ENCODE measurements at places on chromosomes 6 and 20.

DNA sequence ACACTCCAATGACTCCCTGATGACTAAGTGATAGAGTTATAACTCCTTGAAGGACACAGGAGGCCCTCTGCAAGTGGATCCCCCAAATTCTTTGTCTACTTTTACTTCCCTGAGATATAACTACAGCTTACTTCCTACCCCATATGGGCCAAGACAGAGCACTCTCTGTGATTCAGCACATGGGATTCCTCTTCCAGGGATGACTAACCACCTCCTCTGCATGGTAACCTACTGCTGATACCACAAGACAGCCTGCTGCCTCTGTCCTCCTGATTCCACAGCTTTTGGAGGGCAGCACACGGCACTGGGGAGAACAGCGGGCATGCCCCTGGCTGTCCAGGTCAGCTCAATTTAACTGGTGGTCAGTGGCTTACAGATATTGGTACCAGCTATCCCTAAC is 675.7 kb upstream of the AGPAT4 start:
- no peak for ATAC-seq
- H3K27ac ChIP-seq, result no peak overlapping the region
- no peak overlapping the region for H3K4me3 ChIP-seq
- H3K27me3 ChIP-seq, result no peaks in the 10 kb centered on the region
- H3K4me1 ChIP-seq, result no peaks in the 10 kb centered on the region

DNA sequence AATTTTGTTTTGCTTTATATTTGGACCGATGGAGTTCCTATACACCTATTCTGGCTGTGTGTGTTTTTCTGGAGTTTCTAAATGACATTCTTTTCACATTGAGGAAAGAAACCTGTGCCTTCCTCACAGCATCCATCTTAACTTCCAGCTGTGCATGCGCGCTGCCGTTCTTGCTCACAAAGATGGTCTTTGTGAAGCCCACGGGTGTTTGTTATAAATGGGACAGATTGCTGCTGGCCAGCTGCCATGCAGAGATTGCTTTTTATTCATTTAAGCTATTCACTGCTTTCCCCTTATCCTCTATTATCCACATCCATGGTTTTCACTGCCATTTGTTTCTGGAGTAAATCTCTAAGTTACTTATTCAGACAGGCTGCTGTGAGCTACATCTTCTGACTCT is 54.2 kb downstream of the SYNDIG1 start:
- H3K4me1 ChIP-seq, result no peaks in the 10 kb centered on the region
- no peak overlapping the region for H3K27ac ChIP-seq
- H3K4me3 ChIP-seq, result no peak overlapping the region

- no peaks in the 10 kb centered on the region for H3K36me3 ChIP-seq
- no peak for ATAC-seq
- no peaks in the 10 kb centered on the region for H3K4me1 ChIP-seq
- H3K4me3 ChIP-seq, result no peak overlapping the region
These were observed 135.5 kb downstream of the MMUT start for GRCh38 chr6:49327571-49327970.

- H3K4me1 ChIP-seq, result peaks cover 8% of the 10 kb centered on the region
- no peaks in the 10 kb centered on the region for H3K36me3 ChIP-seq
- ATAC-seq, result no peak
- H3K27ac ChIP-seq, result no peak overlapping the region
- H3K27me3 ChIP-seq, result no peaks in the 10 kb centered on the region
These were observed 23.7 kb upstream of the SIRT5 start for GRCh38 chr6:13550656-13551055.

- H3K27ac ChIP-seq, result no peak overlapping the region
- H3K27me3 ChIP-seq, result no peaks in the 10 kb centered on the region
- H3K4me1 ChIP-seq, result no peaks in the 10 kb centered on the region
- H3K4me3 ChIP-seq, result no peak overlapping the region
These were observed 88.3 kb upstream of the PAK5 start for GRCh38 chr20:9927224-9927623.

DNA sequence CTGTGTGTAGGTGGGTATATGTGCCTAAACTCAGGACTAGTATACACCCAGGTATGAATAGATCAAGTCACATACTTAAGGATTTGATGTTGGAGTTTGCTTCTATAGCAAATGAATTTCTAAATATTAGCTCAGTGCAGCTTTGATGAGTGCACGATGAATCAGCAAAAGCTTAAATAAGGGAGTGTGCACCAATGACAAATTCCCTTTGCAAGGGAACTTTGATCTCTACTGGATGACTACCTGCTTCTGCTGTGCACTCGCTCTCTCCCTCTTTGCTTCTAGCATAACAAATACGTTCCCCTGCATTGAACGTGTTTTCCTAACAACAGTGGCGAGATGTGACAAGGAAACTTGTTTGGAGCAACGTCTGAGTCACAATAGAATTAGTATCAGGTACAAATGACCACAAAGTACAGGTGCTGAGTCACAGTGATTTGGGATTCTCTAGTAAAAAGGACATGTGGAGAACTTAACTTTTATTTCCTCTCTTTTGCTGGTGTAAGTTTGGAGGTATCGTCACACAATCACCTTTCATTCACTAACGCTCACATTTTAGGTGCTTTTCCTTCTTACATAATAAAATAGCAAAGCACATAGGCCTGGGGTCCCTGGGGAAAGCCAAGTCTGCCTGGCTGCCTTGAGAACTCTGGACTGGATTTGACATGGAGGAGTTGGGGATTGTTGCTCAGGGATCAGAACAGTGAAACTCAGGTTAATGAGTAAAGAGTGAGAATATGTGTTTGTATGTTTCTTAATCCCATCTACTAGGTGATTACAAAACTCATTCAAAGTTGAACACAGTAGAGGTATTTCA is 49.7 kb downstream of the KLHL31 start:
- H3K4me3 ChIP-seq, result no peak overlapping the region
- peaks cover 25% of the 10 kb centered on the region for H3K27me3 ChIP-seq
- H3K27ac ChIP-seq, result peak overlapping the region; percentile 12
- peaks cover 16% of the 10 kb centered on the region for H3K4me1 ChIP-seq

- H3K4me1 ChIP-seq, result peaks cover 21% of the 10 kb centered on the region
- H3K36me3 ChIP-seq, result peaks cover 7% of the 10 kb centered on the region
- peak overlapping the region; percentile 16 for H3K27ac ChIP-seq
- H3K27me3 ChIP-seq, result no peaks in the 10 kb centered on the region
These were observed 255.1 kb downstream of the RNGTT start for GRCh38 chr6:88708197-88708744.

DNA sequence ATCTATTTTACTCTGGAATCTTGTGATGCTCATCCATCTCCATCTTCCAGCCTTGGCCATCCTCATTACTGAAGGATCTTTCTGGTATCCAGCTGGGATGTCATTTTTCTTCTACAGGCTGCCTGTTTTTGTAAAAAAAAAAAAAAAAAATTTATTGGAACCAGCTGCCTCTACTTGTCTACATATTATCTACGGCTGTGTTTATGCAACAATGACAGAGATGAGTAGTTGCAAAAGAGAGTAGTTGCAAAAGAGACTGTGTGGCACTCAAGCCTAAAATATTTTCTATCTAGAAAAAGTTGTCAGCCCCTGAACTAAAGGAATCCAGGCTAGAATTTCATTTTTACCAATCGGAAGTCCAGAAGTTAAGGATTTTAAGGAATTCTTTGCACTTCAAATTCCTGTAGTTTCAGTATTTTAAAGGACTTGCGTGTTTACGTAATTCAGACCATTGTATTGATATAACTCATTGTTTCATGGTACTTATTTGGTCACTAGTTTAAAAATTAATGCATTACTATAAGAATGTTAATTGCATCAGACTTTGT is 38.6 kb upstream of the PLCG1 start:
- ATAC-seq, result no peak
- no peak overlapping the region for H3K4me3 ChIP-seq
- H3K4me1 ChIP-seq, result no peaks in the 10 kb centered on the region
- H3K36me3 ChIP-seq, result peaks cover 55% of the 10 kb centered on the region
- no peaks in the 10 kb centered on the region for H3K27me3 ChIP-seq

GRCh38 chr6:35955970-35956369 is 35.1 kb upstream of the SRPK1 start:
- H3K27ac ChIP-seq, result no peak overlapping the region
- no peaks in the 10 kb centered on the region for H3K36me3 ChIP-seq
- H3K4me1 ChIP-seq, result no peaks in the 10 kb centered on the region
- H3K4me3 ChIP-seq, result no peak overlapping the region
- H3K27me3 ChIP-seq, result peaks cover 19% of the 10 kb centered on the region

- no peak overlapping the region for H3K27ac ChIP-seq
- ATAC-seq, result no peak
- no peaks in the 10 kb centered on the region for H3K4me1 ChIP-seq
- no peak overlapping the region for H3K4me3 ChIP-seq
These were observed 470.4 kb upstream of the SLC35B3 start for GRCh38 chr6:8905757-8906156.

GRCh38 chr6:23454080-23454976 is 671.7 kb upstream of the NRSN1 start:
- H3K27me3 ChIP-seq, result no peaks in the 10 kb centered on the region
- H3K4me1 ChIP-seq, result no peaks in the 10 kb centered on the region
- H3K27ac ChIP-seq, result no peak overlapping the region
- no peak overlapping the region for H3K4me3 ChIP-seq
- H3K36me3 ChIP-seq, result no peaks in the 10 kb centered on the region
- ATAC-seq, result no peak

DNA sequence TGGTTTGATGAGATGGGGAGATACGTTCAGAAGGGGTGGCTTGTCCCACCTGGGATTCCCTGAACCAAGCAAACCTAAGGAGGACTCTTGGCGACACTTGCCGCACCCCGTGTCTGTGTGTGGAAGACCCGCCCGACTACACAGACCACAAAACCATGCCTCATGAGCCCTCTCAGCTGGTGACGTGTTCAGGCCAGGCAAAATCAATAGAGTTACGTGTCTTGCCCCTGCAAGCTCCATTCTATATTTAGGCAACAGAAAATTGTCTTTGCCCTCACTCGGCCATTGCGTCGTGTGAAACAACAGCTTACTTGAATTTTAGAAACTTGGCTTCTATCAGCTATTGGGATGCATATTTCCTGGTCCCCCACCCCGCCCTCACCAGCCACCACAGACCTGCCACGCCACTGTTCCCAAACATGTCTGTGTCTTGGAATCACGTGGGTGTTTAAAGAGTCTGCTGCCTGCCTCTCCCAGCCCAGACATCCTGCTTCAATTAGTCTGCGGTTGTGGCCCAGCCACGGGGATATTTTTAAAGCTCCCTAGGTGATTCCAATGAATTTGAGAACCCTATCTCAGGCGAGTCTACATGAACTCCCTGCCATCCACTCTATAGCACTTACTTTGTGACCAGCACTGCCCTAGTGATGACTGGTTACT is 279.2 kb upstream of the EXOC2 start:
- ATAC-seq, result no peak
- no peak overlapping the region for H3K4me3 ChIP-seq
- H3K4me1 ChIP-seq, result no peaks in the 10 kb centered on the region
- peaks cover 10% of the 10 kb centered on the region for H3K27me3 ChIP-seq
- H3K27ac ChIP-seq, result no peak overlapping the region

DNA sequence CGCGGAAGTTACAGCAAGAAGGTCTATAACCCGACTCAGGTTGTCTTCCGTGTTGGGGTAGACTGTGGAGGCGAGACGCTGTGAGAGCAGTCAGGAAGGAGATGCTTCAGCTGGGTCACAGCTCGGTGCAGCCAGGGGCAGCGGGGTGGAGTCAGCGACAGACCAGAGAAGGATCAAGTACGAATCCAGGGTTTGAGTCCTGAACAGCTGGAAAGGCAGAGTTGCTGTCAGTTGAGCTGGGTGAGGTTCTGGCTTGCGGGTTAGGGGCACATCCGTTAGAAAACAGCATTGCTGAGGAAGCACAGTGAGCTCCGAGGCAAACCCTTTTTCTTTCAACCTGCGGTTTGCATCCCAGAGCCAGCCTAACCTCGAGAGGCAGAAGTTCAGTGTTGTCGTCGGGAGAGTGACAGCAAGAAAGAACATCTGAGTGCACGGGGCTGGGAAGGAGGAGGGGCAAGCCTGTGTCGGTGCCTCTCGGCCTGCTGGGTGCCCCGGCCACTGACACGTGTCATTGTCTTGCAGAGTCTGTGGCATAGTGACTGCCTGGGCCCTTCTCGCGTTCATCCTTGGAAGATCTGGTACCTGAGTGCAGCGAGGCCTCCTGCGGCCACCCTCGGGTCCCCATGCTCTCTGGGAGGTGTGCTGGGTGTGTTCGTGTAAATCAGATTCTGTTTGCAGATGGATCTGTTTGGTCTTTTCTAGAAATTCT is 20.0 kb downstream of the PNLDC1 start:
- H3K4me1 ChIP-seq, result peaks cover 15% of the 10 kb centered on the region
- H3K27me3 ChIP-seq, result peaks cover 24% of the 10 kb centered on the region
- peaks cover 20% of the 10 kb centered on the region for H3K36me3 ChIP-seq
- peak overlapping the region; percentile 57 for H3K27ac ChIP-seq
- H3K4me3 ChIP-seq, result peak overlapping the region; percentile 67

GRCh38 chr6:39948199-39948791 is 14.0 kb upstream of the MOCS1 start:
- no peaks in the 10 kb centered on the region for H3K27me3 ChIP-seq
- H3K4me3 ChIP-seq, result no peak overlapping the region
- H3K27ac ChIP-seq, result no peak overlapping the region
- ATAC-seq, result no peak

DNA sequence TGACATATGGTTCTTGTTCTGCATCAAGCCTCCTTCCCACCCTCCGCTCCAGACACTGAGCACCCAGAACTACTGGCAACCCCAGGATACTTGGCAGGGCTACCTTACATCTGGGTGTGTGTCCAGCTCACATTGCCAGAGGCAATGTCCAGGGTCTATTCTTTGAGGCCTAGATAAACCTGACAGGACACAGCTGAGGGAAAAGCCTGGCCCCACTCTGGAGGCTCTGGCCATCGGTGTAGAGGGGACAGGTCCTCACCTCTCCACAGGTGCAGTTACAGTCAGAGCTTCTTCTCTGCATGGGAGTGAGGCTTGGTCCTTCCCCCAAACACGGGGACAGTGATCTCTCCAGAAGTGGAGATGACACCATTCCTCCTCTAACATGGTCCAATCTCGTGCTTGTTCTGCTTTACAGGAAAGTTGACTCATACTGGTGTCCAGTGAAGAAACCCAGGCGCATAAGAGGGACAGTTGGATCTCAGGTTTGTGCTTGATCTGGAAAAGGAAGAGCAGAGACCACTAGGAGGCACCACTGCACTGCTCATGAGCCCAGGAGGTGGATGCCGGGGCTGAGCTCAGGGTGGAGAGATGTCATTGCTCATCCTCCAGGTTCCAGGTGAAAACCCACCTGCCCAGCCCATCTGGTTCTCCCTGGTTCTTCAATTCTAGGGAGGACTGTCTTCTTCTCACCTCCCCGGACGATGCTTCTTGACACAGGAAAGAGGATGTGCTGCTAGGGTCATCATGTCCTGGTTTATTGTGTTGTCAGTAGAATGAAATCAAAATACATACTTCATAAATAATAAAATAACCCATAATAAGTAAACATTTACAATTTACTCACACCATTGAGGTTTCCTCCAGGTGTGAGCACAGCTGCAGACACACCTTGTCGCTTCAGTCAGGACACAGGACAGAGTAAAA is 14.7 kb downstream of the HLA-F start:
- H3K36me3 ChIP-seq, result peaks cover 7% of the 10 kb centered on the region
- no peak overlapping the region for H3K27ac ChIP-seq
- H3K4me1 ChIP-seq, result peaks cover 12% of the 10 kb centered on the region
- no peak overlapping the region for H3K4me3 ChIP-seq

DNA sequence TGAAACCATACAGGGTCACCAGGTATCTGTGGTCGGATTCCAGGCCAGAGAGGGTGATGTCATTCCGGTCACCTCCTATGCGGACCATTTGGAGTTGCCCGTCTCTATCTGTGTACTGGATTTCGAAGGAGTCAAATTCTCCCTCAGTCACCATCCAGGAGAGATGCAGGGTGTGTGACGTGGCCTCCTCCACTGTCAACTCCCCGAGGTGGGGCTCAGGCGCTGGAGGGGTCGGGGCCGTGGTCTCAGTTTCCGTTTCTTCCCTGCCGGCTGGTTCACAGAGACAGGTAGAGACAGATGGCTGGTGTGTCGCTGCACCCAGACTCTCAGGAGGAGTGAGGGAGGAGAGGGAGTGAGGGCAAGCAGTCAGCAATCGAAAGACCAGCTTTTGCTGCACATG is 30.7 kb downstream of the CYP21A2 start:
- no peak overlapping the region for H3K27ac ChIP-seq
- H3K4me1 ChIP-seq, result no peaks in the 10 kb centered on the region
- no peaks in the 10 kb centered on the region for H3K36me3 ChIP-seq
- no peak overlapping the region for H3K4me3 ChIP-seq
